ENCODE measurements at places on chromosomes 5 and 9.
A peak's percentile ranks its signal among the peaks of the same experiment; 100 is the strongest.

GRCh38 chr5:154447089-154447725 is 1.4 kb downstream of the SAP30L start:
- DNase-seq, result peak; percentile 8

DNA sequence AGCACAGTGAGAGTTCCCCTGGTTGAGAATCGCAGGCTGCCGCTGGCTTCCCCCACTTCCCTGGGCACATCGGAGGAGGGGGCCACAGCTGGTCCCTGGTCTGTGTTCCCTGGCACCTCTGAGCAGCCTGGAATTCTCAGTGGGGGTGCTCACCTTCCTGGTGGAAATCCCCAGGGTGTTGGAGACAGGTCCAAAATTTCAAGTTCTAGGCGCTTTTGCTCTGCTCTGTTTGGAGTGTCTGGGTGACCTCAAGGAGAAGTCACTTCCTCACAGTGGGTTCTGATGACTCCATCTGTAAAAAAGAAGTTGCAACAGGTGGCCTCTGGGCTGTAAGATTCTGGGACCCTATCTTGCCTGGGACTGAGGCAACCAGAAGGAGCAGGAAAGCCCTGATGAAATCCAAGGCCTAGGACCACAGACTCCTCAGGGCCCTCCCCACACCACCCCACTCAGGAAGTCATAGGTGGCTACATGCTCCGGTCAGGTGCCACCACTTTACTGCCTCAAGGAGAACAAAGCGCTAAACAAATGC is at the start of gene TRAF1:
Gene TRAF1, minus strand, starts transcription at position 400 of the 532 bp plus-strand sequence. CDS start 721 bp downstream, outside the sequence.
- no peak for DNase-seq

GRCh38 chr5:160506006-160507004 is 84.7 kb downstream of the PTTG1 start:
- DNase-seq, result peak; percentile 84

DNA sequence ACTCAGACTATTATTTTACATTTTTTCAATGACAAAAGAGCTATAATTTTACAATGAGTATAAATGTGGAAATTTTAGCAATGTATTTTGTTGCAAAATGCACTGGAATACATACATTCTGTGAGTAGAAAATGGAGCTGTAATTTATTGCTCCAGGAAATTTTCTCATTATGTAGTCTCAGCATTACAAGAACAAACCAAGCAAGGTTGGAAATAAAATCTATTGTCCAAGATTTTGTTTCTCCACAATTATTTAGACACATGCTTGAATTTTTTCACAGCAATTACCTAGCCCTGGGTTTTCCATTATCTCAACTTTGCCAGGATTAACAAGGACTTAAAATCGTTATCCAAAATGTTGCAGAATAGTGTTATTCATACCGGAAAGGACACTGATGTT is 820.1 kb downstream of the CDH12 start:
- DNase-seq, result no peak

DNA sequence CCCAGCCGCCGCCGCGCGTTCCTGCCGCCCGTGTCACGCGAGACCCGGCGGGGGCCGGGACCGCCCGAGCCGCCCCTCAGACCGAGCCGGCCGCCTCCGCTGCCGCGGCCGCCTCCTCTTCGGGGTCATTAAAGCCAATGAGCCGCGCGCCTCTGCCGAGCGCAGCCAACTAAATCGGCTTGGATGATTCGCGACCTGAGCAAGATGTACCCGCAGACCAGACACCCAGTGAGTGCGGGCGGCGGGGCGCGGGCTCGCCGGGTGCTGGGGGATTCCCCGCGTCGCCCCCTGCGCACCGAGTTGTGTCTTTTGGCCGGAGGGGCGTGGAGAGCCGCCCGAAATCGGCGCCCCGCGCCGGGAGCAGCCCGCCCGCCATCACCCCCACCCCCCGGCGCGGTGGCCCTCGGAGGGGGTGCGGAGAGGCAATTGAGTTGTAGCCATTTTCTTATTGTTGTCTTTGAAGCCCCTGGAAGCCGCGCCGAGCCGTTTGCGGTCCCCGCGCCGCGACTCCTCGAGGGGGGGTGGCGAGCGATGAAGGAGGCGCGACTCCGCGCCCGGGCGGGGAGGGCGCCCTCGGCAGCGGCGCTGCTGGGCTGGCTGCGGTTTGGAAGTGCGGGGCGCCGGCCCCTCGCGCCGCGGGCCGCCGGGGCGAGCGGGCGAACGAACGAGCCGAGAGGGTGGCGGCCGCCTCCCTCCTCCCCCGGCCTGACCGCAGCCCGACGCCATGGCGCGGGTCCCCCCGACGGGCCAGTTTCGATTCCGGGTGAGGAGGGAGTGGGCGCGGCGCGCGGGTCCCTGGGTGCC is 1.0 kb downstream of the TLE4 start:
- DNase-seq, result peak; percentile 55

Measured in T-helper 1 cell (primary cell).